ENCODE measurements at places on chromosomes 1 and 21.

DNA sequence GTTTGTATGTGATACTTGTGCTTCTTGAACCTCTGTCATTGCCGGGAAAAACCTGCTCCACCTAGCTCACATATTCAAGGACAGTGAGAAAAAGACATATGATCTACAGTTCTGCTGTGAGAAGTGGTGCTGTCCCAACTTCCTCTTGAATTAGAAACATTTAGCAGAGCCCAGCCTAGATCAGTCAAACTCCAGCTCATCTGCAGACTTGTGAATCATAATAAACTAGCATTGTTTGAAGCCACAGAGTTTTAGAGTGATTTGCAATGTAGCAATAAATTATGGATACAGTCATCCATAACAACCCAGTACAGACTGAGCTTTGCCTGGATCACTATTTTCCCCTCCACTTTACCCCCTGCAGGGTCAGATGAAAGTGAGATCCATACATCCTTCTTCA, 497.8 kb downstream of the PLA2G4A start:
- no peak for DNase-seq

DNA sequence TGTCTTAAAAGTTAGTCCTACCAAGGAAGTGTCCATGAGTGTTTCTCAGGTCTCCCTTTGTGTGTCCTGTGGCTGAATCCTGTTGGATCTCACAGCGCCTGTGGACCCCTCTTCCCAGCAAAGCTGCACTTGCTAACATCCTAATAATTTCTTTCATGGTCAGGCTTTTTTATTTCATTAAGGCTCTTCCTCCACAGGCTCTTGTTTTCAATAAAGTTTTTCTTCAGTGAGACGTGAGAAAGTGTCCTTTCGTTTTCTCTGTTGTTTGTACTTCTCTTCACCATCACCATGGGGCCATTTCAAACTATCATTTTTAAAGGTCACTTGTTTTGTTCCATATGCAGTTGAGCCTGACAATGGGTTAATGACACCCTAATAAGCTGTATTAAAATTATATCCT, 231.5 kb downstream of the LMO4 start:
- DNase-seq = no peak

DNA sequence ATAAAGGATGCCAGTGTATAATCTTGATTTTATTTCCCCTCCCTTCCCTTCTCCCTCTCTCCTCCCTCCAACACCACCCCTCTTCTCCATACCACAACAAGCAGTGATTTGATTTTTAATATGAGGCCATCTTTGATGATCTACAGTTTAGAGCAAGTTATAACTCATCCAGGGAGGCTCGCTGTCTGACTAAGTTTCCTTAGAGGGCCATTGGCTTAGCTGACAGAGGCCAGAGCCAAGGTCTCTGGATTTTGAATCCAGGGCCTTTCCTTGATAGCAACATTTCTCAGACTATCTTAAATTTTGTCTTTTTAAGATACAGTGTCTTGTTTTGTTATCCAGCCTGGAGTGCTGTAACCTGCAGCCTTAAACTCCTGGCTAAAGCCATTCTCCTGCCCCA, 431.0 kb upstream of the USP24 start:
- DNase-seq = peak; percentile 58

- DNase-seq = no peak
Measured at GRCh38 chr1:67795179-67795912, 37.9 kb downstream of the GNG12 start.

- peak; percentile 36 for DNase-seq
Measured at GRCh38 chr1:182141040-182141439, 79.5 kb upstream of the ZNF648 start.

DNA sequence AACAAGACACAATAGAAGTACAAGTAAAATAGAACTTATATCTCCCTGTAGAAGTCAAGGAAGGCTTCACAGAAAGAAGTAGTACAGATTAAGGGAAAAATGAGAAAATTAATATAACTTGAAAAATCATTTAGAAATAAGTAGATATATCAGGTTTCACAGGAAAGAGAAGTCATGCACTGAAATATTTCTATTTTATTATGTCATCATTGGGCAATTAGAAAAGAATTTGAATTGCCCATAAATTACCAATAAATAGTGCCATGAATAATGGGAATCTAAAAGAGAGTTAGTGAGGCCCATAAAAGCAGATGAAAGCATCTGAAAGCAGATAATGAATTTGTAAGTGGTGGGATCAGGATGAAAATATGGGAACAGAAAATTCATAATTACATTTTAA, 1597.8 kb downstream of the PLA2G4A start:
- DNase-seq = no peak

Data from mammary epithelial cell (primary cell).